Stimulated activated CD8-positive, alpha-beta memory T cell treated with anti-CD3 and anti-CD28 coated beads, Interleukin-7, amount 100 ng/mL, for 4 hours (primary cell): ENCODE measurements at places on chromosomes 16 and 17.

DNA sequence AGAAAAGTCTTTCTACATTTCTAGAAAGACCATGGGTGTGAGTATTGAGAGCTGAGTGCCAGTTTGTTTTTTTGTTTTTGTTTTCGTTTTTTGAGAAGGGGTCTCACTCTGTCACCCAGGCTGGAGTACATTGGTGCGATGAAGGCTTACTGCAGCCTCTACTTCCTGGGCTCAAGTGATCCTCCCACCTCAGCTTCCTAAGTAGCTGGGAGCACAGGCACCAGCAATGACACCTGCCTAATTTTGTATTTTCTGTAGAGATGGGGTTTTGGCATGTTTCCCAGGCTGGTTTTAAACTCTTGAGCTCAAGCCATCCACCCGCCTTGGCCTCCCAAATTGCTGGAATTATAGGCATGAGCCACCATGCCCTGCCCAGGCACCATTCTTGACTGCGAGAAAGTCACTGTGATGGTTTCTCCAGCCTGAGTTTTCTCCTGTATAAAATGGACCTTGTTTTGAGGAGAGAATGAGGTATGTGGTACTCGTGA is 673.8 kb downstream of the MAF start:
- DNase-seq = no peak

GRCh38 chr16:77789085-77790008 is 983 bp downstream of the VAT1L start:
- no peak for DNase-seq

DNA sequence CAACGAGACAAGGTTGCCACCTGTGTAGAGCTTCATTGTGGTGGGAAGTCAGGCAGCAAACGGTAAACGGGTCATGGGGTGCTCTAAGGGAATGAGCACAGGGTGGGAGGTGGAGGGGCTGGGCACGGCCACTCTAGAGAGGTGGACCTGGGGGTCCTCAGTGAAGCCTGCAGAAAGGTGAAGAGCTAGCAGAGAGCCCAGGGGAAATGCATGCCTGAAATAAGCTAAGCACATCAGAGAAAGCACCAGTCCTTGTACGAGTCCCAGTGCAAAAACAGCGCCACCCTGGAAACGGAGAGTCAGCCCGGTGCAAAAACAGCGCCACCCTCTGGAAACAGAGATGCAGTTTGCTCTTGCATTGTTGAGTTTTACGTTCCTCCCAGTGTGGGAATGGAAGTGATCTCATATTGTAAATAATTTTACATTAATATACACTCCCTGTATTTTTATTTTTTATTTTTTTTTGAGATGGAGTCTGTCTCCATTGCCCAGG is 65.0 kb downstream of the TBC1D16 start:
- DNase-seq = no peak

- no peak for DNase-seq
Measured at GRCh38 chr17:41739661-41740352, 5.4 kb upstream of the HAP1 start.

DNA sequence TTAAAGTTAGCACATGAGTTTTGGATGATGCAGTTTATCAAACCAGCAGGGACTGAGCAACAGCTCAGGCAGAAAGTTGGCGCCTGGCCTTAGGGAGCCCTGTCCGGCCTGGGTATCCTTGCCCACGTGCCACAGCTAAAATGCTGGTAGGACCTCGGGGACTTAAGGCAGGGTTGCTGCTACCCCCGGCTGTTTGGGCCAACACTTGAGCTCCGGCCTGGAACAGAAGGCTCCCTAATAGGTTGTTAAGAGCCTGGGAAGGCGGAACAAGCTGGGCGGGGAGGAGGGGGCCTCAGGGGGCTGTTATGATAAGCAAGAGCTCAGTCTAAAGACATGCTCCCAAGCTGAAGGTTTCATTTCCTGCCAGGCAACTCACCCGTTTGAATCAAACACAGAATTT is 39.7 kb downstream of the CUEDC1 start:
- no peak for DNase-seq

GRCh38 chr16:87581857-87582215 is 20.5 kb upstream of the JPH3 start:
- no peak for DNase-seq

DNA sequence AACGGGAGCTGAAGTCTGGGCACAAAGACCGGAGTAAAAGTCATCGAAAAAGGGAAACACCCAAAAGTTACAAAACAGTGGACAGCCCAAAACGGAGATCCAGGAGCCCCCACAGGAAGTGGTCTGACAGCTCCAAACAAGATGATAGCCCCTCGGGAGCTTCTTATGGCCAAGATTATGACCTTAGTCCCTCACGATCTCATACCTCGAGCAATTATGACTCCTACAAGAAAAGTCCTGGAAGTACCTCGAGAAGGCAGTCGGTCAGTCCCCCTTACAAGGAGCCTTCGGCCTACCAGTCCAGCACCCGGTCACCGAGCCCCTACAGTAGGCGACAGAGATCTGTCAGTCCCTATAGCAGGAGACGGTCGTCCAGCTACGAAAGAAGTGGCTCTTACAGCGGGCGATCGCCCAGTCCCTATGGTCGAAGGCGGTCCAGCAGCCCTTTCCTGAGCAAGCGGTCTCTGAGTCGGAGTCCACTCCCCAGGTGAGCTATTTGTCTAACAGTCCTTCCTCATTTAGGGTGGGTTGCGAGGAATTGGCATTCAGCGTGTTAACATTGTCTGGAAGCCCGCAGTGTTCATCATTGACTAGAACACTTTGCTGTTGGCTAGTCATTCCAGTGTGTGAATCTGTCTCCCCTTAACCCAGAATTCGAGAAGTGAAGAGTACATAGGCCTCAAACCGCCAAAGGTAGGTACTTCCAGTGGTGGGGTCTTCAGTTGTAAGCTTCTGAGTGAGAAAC is 1.5 kb downstream of the CDK12 start:
- no peak for DNase-seq

DNA sequence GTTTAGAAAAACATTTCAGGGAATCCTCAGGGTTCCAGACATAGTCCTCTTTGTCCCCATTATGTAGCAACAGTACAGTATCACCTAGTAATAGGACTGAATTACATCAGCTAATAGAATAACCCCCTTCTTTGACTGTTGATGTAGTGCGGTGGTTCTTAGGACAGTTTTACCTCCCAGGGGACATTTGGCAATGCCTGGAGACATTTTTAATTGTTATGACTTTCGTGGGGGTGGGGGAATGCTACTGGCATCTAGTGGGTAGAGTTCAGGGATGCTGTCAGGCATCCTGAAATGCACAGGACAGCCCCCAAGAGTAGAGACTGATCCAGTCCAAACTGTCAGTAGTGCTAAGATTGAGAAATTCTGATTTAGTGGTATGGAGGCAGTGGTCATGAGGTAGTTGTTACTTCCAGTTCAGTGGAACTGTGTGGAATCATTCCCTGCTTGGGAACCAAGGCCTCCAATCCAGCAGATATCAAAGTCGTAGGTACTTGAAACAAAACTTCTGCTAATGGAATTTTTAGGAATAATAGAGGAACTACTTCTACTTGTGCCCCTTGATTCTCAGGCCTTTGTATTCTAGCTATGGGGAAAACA is 20.3 kb downstream of the NF1 start:
- no peak for DNase-seq

DNA sequence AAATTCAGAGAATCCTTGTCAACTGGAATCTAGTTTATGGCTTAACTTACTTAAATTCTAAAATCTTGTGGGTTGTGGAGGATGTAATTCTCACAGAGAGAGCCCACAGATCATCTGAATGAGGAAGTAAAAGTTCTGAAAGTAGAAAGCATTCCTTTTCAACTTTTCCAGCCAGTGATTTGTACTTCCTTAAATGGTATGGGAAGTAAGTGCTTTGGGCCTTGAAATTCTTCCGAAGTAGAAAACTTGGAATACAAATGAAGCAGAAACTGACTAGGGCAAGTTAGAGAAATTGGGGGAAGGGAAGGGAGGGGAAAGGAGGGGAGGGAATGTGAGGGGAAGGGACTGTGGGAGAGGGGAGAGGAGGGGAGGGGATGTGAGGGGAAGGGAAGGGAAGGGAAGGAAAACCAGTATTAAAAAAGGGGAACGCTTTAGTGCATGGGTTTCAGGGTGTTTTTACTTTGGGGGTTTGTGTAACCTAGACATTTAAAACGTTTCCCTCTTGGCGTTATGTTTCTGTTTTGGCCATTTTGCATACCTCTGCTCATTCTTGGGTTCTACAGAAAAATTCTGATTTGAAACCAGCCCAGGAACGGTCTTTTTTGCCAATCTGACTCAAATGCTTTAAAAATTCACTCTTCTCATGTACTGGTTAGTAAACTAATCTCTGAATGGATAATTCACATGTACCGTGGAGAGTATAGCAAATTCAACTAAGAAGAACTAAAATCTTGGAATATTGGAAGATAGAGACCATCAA is 15.5 kb upstream of the SNTB2 start:
- no peak for DNase-seq

- DNase-seq = no peak
Measured at GRCh38 chr17:72833128-72833765, 259.2 kb downstream of the SLC39A11 start.

GRCh38 chr16:30992931-30993816 is 8.2 kb downstream of the HSD3B7 start:
- no peak for DNase-seq

DNA sequence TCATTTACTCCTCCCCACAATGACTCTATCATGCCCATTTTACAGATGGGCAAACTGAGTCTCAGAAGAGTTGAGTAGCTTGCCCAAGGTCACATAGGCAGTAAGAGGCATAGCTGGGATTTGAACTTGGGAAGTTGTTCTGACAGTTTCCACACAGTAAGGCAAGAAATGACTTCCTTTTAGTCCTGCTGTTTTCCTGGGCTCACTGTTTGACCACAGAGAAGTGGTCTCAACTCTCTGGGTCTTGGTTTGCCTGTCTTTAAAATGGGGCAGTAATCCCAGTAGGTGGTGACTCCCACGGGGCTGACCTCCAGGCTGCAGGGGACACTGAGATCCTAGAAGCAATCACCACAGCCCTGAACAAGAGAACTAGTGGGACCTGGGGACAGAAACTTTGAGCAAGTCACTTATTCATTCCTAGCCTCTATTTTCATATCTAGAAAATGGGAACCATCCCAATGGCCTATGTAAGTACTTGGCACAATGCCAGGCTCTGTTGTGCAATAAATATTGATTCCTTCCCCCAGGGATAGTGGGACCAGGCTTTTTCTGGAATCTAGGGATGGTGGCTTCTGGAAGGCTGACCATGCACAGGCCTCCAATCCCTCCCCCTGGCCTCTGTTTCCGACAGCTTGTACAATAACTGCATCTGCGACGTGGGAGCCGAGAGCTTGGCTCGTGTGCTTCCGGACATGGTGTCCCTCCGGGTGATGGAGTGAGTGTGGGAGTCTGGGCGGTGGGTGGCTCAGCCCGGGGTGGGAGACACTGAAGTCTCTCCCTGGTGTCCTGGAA is 20.5 kb downstream of the DEXI start:
- DNase-seq = no peak

GRCh38 chr16:51982715-51983680 is 563.9 kb downstream of the TOX3 start:
- DNase-seq = no peak

DNA sequence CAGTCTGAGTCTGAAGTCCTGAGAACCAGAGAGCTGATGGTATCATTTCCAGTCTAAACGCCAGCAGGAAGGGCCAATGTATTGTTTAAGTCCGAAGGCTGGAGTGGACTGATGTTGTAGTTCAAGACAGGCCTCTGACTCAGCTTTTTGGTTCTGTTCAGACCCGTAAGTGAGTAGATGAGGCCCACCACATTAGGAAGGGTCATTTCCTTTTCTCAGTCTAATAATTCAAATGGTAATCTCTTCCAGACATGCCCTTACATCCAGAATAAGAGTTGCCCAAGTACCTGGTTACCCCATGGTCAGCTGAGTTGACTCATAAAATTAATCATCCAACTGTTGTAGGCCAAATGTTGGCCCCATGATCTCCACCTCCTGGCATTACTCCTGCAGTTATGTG is 442.6 kb upstream of the HSBP1 start:
- DNase-seq = no peak

- peak; percentile 88 for DNase-seq
Measured at GRCh38 chr17:5111402-5112204, at the start of gene ZNF232. ZNF232 (minus strand) TSS chr17:5111878; CDS start chr17:5111822, 56 bp downstream.

DNA sequence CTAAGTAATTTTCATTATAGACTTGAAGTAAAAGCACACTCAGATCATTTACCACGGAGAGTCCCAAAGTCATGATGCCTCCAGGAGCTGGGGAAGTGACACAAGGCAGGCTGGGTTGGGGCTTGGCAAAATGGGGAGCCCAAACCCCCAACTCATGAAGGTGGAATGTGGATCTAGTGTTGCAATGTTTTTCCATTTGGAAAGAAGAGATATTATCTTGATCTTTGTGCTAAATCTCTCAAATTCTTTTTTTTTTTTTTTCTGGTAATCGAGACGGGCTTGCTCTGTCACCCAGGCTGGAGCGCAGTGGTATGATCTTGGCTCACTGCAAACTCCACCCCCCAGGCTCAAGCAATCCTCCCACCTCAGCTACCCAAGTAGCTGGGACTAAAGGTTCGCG is 7.5 kb upstream of the KCNG4 start:
- DNase-seq = no peak

DNA sequence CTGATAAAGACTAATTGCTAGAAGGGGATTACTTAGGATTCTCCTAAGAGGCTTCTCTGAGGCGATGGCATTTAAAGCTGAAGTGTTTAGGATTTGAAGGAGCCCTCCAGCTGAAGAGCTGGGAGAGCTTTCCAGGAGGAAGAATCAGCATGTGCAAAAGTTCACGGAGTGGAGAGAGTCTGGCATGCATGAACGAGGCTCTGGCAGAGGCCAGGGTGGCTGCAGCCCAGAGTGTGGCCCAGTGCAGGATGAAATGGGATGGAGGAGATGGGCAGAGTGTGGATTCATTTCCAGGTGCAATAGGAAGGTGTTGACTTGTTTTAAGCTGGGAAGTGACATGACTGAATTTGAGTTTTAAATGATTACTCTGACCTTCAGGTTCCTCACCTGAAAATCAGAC is 249.0 kb upstream of the CCL2 start:
- no peak for DNase-seq

DNA sequence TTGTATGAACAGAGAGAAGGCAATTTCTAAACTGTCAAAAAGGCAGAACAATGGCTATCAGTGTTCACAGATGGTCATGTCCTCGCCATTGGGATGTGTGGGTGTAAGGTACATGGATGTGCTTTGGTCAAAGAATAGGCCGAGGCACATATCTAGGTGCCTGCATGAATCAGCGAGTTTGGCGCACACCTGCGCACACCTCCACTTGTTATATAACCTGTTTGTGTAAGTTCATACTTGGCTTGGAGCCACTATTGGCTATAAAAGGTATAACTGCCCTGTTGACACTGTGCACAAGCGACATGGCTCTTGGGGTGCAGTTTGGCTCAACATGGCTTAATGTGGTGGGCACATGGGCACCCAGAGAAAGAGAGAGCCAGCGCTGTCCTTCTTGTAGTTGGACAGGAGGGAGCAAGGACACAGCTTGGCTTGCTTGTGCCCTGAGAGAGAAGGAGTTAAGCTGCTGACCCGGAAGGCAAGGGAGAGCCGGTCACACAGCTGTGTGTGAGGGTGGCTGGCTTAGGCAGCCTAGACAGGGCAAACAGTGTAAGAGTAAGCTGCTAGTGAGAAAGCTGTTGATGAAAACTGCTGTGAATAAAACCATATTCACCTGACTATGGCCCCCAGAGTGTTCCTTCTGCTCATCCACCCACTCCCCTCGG is 499.1 kb downstream of the KCNJ2 start:
- DNase-seq = no peak
